Smooth muscle cell of the brain vasculature (primary cell): ENCODE measurements at places on chromosomes 6 and 20.

DNA sequence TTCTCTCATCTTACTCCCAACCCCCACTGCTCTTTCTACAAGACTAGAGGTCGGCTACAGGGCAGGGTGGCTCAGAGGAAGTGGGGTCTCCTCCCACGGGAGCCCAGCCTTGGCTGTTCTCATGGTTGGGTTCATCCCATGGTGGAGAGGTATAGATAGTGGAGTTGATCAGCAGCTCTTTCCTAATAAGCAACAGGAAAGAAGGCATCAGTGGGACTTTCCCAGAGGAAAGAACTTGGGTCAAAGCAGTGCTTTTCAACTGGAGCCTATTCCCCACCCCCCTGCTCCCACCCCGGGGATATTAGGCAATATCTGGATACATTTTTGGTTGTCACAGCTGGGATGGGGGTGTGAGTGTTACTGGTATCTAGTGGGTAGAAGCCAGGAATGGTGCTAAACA lies 200.9 kb downstream of the NFATC2 start:
- no peak for DNase-seq

- peak; percentile 81 for DNase-seq
Observed at GRCh38 chr6:14703586-14703985, 542.3 kb upstream of the JARID2 start.

DNA sequence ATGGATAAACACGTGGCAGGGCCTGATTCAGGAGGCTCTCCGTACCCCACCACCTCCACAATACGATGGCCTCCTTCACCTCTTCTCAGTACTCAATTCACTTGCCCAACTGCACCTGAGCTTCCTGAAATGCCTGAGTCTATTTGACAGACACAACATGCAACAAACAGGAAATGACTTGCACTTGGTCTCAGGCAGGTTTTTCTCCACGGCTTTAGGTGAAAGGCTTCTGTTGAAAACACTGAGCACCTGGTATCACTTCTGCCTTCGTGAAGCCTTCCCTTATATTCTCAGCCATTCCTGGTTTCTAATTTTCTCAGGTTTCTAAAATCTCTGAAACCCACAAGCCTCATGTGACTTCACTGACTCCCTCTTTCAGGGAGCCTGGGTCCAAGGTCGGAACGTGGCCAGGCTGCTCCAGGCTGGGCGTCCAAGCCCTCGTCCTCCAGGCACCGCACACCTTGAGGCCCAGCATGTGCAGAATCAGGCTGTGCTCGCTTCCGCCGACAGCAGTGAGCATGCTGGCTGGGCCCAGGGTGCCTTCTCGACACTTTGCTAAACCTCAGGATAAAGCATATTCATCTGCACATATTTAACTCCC lies 34.7 kb downstream of the TAF4 start:
- no peak for DNase-seq

- peak; percentile 62 for DNase-seq
Observed at GRCh38 chr20:35883778-35884540, 70.3 kb downstream of the SCAND1 start.

GRCh38 chr20:34420146-34420545 lies 57.1 kb downstream of the ITCH start:
- no peak for DNase-seq
